ENCODE measurements at places on chromosomes 11 and 22. TPM values are rescaled to one million over a fixed set of nuclear protein-coding genes. Genes with fewer than 3 reads are reported as not detected.
A peak's percentile ranks its signal among the peaks of the same experiment; 100 is the strongest.

AMPD3 gene
- 1.3 TPM for polyA plus RNA-seq

GRAMD1B gene
- 0.04 TPM for polyA plus RNA-seq

GNAZ gene
- 11.4 TPM for polyA plus RNA-seq

LIF gene
- polyA plus RNA-seq, result 12.1 TPM

UBQLN3 gene
- polyA plus RNA-seq, result not detected

INPP5J gene
- 1.1 TPM for polyA plus RNA-seq

RPS6KA4 gene
- polyA plus RNA-seq, result 8.9 TPM

KRTAP5-2 gene
- not detected for polyA plus RNA-seq

GRCh38 chr11:128882451-128882850, 8.7 kb upstream of the KCNJ5 start:
- H3K4me1 ChIP-seq, result no peaks in the 10 kb centered on the region
- DNase-seq, result no peak
- H3K36me3 ChIP-seq, result no peaks in the 10 kb centered on the region
- no peak overlapping the region for H3K27ac ChIP-seq
- peaks cover 36% of the 10 kb centered on the region for H3K27me3 ChIP-seq

DNA sequence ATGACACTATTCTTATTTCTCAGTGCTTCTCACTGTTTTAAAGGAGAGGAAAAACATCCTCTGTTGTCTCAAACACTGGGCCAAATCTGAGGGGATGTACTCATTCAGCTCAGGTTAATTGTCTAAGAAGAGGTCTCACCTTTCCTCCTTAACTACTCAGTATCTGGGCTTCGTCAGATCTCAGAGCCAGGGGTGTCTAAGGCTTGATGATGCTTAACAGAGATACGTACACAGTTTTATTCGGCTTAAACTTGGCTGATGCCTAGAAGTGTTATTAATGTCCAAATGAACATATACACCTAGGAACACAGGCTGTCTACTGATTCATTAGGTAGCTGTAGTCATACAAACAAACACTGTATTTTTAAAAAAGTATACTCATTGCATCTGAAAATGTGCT, 85.8 kb downstream of the UVRAG start:
- no peaks in the 10 kb centered on the region for H3K36me3 ChIP-seq
- DNase-seq, result no peak
- no peaks in the 10 kb centered on the region for H3K27me3 ChIP-seq
- H3K4me3 ChIP-seq, result no peak overlapping the region
- no peak overlapping the region for H3K27ac ChIP-seq
- no peaks in the 10 kb centered on the region for H3K4me1 ChIP-seq

- H3K27ac ChIP-seq, result no peak overlapping the region
- no peaks in the 10 kb centered on the region for H3K27me3 ChIP-seq
- no peak for DNase-seq
- no peak overlapping the region for H3K4me3 ChIP-seq
- no peaks in the 10 kb centered on the region for H3K4me1 ChIP-seq
Observed at GRCh38 chr11:125618383-125618782, 6.6 kb upstream of the CHEK1 start.

GRCh38 chr11:57288771-57289579, 35.8 kb downstream of the TNKS1BP1 start:
- H3K4me1 ChIP-seq, result peaks cover 52% of the 10 kb centered on the region
- no peaks in the 10 kb centered on the region for H3K36me3 ChIP-seq
- peak; percentile 41 for DNase-seq
- H3K4me3 ChIP-seq, result peak overlapping the region; percentile 23

GRCh38 chr11:121889186-121889585, 226.8 kb downstream of the BLID start:
- H3K27me3 ChIP-seq, result no peaks in the 10 kb centered on the region
- no peaks in the 10 kb centered on the region for H3K4me1 ChIP-seq
- DNase-seq, result no peak
- H3K36me3 ChIP-seq, result no peaks in the 10 kb centered on the region

DNA sequence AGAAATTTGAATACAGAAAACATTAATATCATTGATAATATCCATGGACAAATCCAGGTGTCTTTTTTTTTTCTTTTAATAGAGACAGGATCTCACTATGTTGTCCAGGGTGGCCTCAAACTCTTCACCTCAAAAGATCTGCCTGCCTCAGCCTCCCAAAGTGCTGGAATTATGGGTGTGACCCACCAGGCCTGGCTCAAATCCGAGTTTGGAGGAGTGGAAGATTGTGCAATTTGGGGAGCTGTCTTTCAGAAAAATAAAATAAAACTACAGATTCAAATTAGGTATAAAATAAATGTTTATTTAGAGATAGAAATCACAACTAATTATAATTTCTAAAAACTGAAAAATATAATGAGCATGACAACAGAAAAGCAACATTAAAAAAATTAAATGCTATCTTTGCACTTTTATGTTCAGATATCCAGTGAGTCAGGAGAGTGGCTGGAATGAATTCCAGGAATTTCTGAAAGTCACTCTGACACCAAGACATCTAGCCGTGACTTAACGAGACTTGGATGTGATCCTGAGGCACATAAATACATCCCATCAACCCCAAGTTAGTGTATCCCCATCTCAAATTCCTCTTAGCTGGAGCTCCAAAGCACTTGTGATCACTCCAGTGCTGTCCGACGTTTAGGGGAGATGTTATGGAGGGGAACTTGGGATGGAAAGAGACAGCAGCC, 128.6 kb upstream of the THY1 start:
- H3K4me1 ChIP-seq, result no peaks in the 10 kb centered on the region
- H3K36me3 ChIP-seq, result no peaks in the 10 kb centered on the region
- DNase-seq, result no peak

DNA sequence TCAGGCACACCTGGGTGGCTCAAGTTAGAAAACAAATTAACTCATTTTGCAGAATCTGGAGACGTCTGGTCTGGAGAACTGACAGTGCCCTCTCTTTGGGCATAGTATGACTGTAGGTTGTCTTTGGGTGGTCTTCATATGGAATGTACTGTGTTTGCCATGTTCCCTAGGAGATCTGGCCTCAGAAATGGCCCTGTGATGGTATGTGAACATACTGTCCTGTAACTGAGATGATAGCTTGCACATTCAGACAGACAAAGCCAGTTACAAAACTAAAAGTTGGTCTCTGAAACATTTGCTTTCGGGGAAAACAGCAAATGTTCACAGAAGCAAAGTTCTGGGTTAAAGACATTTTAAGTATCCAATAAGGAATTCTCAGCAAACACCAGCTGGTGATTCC, 29.7 kb downstream of the CD44 start:
- DNase-seq, result no peak
- no peaks in the 10 kb centered on the region for H3K27me3 ChIP-seq

DNA sequence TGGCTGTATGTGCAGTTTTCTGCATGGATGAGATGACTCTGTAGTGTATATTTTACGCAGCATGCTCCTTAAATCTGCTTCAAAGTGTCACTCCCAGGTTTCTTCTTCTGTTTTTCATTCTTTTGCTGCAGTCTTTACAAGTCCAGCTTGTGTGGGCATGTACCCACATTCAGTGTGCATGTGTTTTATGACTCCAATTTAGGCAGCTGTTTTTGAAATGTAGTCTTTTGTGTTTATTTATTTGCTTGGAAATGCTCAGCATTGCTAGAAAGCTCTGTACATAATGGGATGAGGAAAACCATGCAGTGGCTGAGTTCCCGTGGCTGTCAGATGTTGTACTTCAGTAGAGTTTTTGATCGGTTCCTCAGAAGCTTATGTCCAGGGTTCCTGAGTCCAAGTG, 138.5 kb downstream of the ARHGAP42 start:
- no peak overlapping the region for H3K4me3 ChIP-seq
- H3K27me3 ChIP-seq, result no peaks in the 10 kb centered on the region
- no peaks in the 10 kb centered on the region for H3K36me3 ChIP-seq
- no peak for DNase-seq
- peaks cover 7% of the 10 kb centered on the region for H3K4me1 ChIP-seq

DNA sequence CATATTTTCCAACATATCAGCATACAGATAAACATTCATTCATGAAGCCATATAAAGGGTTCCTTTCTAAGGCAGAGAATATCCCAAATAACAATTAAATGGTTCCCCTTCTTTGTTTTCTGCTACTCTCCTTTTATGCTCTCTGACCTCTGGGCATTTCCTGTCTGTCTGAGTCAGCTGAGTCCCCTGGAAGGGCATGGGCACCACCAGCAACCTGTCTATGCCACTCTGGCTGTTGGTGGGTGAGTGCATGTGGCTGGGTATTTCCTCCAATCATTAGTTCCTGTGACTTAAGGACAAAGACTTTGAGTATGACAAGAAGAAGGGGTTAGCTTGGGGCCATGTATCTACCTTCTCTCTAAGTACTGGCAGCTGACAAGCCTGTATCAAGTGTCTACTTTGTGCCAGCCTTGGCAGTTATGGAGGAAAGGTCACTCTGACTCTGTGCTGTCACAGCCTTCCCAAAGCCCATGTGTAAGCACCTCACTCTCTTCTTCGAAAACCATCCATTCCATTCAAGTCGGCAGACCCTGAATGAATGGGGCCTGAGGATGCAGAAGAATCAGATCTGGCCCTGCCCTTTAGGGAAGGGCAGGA, 86.3 kb upstream of the PHOX2A start:
- peaks cover 11% of the 10 kb centered on the region for H3K4me1 ChIP-seq
- no peak overlapping the region for H3K4me3 ChIP-seq
- H3K27me3 ChIP-seq, result no peaks in the 10 kb centered on the region
- no peak for DNase-seq

- 0 out of 2 replicates have a peak, but pooled peaks cover 12% of the 10 kb centered on the region for H3K4me1 ChIP-seq
- peaks cover 24% of the 10 kb centered on the region for H3K27me3 ChIP-seq
- peak; percentile 25 for DNase-seq
- no peak overlapping the region for H3K4me3 ChIP-seq
Observed at GRCh38 chr11:120131941-120132644, 5.8 kb downstream of the TRIM29 start.

- H3K27ac ChIP-seq, result no peak overlapping the region
- peaks cover 1% of the 10 kb centered on the region for H3K27me3 ChIP-seq
Observed at GRCh38 chr11:134612140-134613030, 200.3 kb upstream of the B3GAT1 start.

GRCh38 chr22:35138521-35138920, 72.6 kb downstream of the ISX start:
- H3K36me3 ChIP-seq, result no peaks in the 10 kb centered on the region
- H3K4me1 ChIP-seq, result no peaks in the 10 kb centered on the region
- H3K27me3 ChIP-seq, result no peaks in the 10 kb centered on the region
- no peak overlapping the region for H3K4me3 ChIP-seq

Data from HepG2 (cell line).